Dermis lymphatic vessel endothelial cell (primary cell): ENCODE measurements at places on chromosomes 16 and 17. TPM values are rescaled to one million over a fixed set of nuclear protein-coding genes. Genes with fewer than 3 reads are reported as not detected.

Gene BCAR1
- total RNA-seq, result 73.8 and 83.2 TPM in 2 replicates

Gene CYLD
- total RNA-seq, result 31.2 and 32.9 TPM in 2 replicates

Gene METRNL
- 85.5 and 89.3 TPM in 2 replicates for total RNA-seq

Gene HOXB3
- 1.7 and 5.7 TPM in 2 replicates for total RNA-seq

Gene KRTAP3-1
- total RNA-seq, result not detected in 2 replicates

Gene SCN4A
- under 0.01 TPM in 2 replicates for total RNA-seq

Gene ACAP1
- total RNA-seq, result 0.43 TPM in 1 of 2 replicates, not detected in the other

Gene KRTAP16-1
- total RNA-seq, result not detected in 2 replicates

Gene TMEM11
- 16.1 and 17.9 TPM in 2 replicates for total RNA-seq

Gene CSH2
- not detected in 2 replicates for total RNA-seq

Gene TP53TG3
- not detected in 2 replicates for total RNA-seq

Gene CIBAR2
- total RNA-seq, result not detected in 2 replicates

Gene MYADML2
- total RNA-seq, result not detected in 2 replicates

Gene SENP3
- 58.6 and 71.4 TPM in 2 replicates for total RNA-seq

Gene KRTAP9-2
- not detected in 2 replicates for total RNA-seq

Gene CCL1
- total RNA-seq, result not detected in 2 replicates

Gene ACSM3
- not detected in 2 replicates for total RNA-seq

Gene MRPL27
- total RNA-seq, result 50.8 and 57.0 TPM in 2 replicates

Gene SLC43A2
- 18.0 and 39.1 TPM in 2 replicates for total RNA-seq

Gene MGAT5B
- total RNA-seq, result 0.22 and 0.26 TPM in 2 replicates

Gene MPV17L
- 0.09 and 0.22 TPM in 2 replicates for total RNA-seq

Gene DNAH2
- under 0.01 and 0.43 TPM in 2 replicates for total RNA-seq

Gene SEZ6L2
- total RNA-seq, result 0.26 and 0.98 TPM in 2 replicates

Gene CDT1
- 0.77 and 0.98 TPM in 2 replicates for total RNA-seq

Gene TMC5
- total RNA-seq, result not detected in 2 replicates

Gene NME3
- total RNA-seq, result 33.0 and 44.9 TPM in 2 replicates

Gene UQCRC2
- 260 and 291 TPM in 2 replicates for total RNA-seq

Gene TBX4
- total RNA-seq, result not detected in 2 replicates

Gene GDPD3
- 0.86 and 1.2 TPM in 2 replicates for total RNA-seq

Gene PRKCB
- total RNA-seq, result not detected in 2 replicates

Gene ADAT1
- total RNA-seq, result 56.5 and 66.0 TPM in 2 replicates

Gene SP6
- total RNA-seq, result 1.4 and 1.7 TPM in 2 replicates

Gene WFIKKN1
- total RNA-seq, result under 0.01 and 0.09 TPM in 2 replicates
